Esophagus squamous epithelium (tissue), 5 donors: ENCODE measurements at places on chromosomes 16 and 17.

DNA sequence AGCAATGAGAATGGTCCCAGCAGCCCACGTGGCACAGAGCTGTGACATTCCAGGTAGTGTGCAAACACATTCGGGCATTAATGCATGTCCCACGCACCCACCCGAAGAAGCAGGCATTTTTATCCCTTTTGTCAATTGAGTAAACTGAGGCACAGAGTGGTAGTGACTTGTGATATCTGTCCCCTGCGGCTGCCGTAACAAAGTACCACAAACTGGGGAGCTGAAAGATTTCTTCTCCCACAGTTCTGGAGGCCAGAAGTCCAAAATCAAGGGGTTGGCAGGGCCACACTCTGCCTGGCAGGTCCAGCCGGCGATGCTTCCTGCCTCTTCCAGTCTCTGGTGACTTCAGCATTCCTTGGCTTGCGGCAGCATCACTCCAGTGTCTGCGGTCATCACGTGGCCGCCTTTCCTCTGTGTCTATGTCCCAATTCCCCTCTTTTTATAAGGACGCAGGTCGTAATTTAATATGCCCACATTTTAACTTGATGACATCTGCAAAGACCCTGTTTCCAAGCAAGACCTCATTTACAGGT, 221.9 kb upstream of the GSE1 start:
- DNase-seq, result no peak

GRCh38 chr17:68777243-68777855, 176.2 kb upstream of the FAM20A start:
- no peak for DNase-seq

- no peak for DNase-seq
Measured at GRCh38 chr16:16095646-16096045, 127.6 kb downstream of the ABCC6 start.

- DNase-seq, result no peak
Measured at GRCh38 chr17:17414341-17414805, 62.4 kb upstream of the MED9 start.

DNA sequence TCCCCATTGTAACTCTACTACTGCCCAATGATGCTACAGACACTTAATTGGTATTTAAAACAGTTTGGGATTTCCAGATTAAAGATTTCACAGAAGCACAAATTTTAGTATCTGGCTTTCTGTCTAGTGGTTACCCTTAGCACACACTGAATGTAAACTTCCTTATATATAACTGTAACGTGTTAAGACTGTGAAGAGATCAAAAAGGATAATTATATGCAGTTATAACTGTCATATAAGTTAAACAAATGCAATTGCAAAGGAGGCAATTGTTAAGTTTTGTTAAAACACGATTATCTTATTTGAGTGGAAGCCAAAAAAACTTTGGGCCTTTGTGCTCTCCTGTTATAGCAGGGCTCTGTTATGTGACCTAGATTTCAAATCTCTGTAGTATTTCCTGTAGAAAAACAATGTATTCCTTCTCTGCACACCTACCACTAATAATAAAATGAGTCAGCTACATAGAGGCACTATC, 147.9 kb downstream of the STXBP4 start:
- DNase-seq, result no peak

- DNase-seq, result no peak
Measured at GRCh38 chr16:11405331-11406176, 60.3 kb downstream of the RMI2 start.

- no peak for DNase-seq
Measured at GRCh38 chr17:56815711-56816110, 18.0 kb downstream of the C17orf67 start.

- DNase-seq, result no peak
Measured at GRCh38 chr16:50311134-50311528, 44.8 kb downstream of the ADCY7 start.

GRCh38 chr17:58487589-58488427, at the start of gene HSF5:
Gene HSF5 (minus strand): TSS chr17:58488408. CDS start chr17:58488274, 134 bp downstream.
- no peak for DNase-seq

DNA sequence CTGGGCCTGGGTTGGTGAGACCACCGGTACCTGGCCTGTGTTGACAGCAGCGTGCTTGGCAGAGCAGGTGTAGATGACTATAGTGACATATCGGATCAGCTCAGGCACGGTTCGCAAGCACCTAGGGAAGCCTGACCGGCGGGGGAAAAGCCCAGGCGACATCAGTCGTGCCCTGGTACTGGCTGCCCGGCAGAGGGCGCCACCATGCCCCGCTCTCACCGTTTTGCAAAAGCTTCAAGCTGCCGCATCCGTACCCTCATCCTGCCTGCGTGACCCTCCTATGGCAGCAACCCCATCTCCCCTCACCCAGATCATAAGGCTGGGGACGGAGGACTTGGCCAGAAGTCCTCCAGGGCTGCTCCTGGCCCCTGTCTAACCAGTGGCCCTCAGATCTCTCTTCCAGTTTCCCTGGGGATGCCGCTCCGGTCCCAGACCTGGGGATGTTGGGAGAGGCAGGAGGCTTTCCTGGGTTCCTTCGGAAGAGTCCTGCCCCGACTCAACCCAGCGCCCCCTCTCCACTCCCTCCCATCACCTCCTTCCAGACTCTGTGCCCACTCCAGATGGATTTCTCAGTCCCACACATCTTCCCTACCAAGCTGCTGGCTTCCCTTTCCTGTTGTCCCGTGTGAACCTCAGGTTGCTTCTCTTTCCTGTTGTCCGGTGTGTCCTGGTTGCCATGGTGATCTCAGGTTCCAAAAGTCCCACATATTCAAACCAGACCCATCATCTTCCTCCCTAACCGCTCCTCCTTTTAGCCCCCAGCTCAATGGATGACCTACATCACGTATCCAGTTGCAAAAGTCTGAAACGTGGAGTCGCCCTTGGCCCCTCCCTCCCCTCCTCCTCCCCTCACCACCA, 13.7 kb downstream of the ALOX12B start:
- no peak for DNase-seq

DNA sequence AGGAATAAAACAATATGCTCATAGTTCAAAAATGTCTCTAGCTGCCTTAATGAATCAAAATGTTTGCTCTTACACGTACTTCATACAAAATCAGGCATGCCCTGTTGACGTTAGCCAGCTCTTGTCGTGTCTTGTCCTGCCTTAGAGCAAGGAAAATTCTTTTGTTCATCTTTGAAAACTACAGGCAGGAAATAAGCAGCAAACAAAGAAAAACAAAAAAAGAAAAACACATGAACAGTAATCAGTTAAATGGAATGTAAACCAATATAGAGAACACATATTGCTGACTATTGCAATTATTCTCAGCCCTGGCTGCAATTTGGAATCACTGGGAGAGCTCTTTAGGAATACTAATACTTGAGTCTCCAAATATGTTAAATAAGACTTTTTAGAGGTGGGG, 1.7 kb downstream of the CAPNS2 start:
- DNase-seq, result no peak

GRCh38 chr16:69620573-69620972, 54.8 kb downstream of the NFAT5 start:
- DNase-seq, result no peak

DNA sequence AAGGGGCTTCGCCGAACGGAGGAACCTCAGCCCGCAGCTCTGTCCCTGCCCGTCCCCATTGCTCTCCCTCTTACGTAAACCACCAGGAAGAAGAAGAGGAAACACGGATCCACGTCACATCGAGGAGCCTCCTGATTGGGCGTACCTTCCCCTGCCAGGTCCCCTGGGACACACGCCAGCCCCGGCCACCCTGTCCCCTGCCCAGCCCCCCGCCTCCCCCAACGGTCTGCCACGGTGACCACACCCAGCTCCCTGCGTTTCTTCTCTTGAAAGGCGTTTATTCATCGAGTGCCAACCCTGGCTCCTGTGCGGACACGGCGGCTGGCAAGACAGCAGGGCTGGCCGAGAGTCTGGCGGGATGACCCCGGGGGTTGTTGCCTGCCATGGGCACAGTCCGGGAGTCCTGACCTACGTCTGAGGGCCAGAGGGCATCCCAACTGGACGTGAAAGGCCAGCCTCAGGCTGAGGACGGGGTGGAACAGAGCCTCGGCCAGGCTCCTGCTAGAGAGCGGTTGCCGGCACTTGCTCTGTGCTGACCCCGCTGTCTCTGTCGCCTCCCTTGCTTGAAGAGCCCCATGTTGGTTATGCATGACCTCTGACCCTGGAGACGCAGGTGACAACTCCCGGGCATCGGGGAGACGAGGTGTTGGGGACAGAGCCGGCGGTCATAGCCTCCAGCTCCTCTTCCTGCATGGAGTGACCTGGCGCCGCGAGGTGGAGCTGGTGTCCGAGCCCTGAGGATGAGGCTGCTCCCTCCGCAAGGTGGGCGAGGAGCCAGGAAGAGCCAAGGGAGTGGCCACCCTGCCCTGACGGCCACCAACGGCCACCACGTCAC, 40.5 kb upstream of the ACSF3 start:
- DNase-seq, result no peak

DNA sequence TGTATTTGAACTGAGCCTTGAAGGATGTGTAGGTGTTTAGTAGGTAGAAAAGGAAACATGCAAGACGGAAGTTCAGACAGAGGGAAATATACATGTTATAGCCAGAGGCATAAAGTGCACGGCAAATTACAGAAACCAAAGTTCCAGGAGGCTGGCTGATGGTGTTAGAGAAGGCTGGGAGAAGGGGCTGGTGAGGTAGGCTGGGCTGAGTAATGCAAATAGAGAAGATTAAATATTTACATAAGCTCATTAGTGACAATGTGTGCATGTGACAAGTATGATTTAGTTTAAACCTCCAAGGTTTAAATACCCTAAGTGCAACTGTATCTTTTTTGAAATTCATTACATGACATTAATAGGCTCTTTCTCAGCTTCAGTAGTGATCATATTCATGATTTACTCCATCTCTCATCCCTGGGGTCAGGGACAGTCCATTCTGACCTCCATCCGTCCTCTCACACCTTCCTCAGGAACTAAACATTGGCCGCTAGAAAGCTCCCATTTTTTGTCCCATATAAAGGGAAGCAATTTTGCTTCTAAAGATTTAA, 399.8 kb upstream of the SALL1 start:
- DNase-seq, result no peak

GRCh38 chr16:75836347-75837010, 110.2 kb upstream of the CPHXL start:
- DNase-seq, result no peak

- no peak for DNase-seq
Measured at GRCh38 chr17:81921996-81922565, 4.1 kb upstream of the SIRT7 start.
